ENCODE measurements at places on chromosomes 2 and 18. TPM values are rescaled to one million over a fixed set of nuclear protein-coding genes. Genes with fewer than 3 reads are reported as not detected.
A peak's percentile ranks its signal among the peaks of the same experiment; 100 is the strongest.

GRCh38 chr2:32617599-32618189 is 10.2 kb upstream of the TTC27 start:
- DNase-seq = no peak

DNA sequence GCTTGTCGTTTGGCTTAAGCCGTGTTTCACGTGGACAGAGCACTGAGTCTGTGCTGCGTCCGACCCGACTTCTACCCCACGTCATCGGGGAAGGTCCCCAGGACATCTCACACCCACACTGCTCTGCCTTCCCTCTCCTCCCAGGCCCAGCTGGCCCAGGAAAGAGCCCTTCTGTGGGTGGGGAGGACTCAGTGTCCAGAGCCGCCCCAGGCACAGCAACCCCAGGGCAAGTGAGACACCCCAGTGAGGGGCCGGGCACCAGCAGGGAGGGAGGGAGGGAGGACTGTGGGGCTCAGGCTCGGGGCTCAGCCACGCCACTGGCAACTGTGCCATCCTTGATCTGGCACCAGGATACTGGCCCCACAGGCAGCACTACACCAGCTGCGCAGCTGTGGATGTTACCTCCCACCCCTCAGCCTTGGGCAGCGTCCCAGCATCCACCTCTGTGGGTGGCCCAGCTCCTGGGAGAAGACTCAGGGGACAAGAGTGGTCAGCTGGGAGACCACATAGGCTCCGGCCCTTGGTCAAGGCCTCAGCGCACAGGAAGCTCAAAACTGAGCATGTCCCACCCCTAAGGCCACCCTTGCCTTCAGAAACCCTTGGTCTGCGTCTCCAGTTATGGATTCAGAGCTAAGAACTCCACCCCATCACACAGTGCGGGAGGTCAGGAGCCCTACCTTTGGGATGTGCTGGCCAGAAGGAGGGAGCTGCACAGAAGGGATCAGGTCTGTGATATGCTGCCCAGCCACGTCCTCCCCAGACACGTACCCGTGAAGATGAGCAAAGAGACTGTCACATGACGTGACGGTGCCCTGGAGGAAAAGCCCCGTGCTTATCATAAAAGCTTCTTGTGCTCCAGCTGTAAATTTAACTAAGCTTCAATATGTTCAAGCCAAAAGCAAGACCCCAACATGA is 11.7 kb downstream of the PASK start:
- DNase-seq = no peak

- no peak for DNase-seq
These were observed 122.3 kb upstream of the FHL2 start for GRCh38 chr2:105521176-105521575.

GRCh38 chr2:129253461-129253812 is 726.0 kb upstream of the RAB6C start:
- no peak for DNase-seq

- peak; percentile 73 for DNase-seq
These were observed 673 bp downstream of the PCBP1 start for GRCh38 chr2:70087702-70088597.

- DNase-seq = peak; percentile 18
These were observed 53.4 kb upstream of the SCN1A start for GRCh38 chr2:166180951-166181812.

DNA sequence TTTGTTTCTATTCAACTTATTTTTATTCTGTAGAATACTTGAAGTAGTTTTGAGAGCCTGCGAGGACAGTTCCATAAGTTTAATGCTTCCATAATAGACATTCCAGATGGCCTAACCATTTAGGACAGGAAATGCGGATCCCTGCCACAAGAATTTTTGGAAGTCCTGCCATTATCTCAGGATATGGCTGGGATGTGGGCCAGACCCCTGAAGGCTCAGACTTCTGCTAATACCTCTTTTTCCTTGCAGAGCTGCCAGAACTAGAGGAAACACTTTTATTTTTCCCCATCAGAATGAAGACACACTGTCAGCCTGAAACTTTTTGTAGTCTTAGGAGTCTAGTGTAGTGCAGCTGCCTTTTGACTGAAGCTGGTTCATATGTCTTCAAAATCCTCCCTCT is 806.5 kb downstream of the TDRD15 start:
- no peak for DNase-seq

The TM4SF20 gene
- 200 TPM for total RNA-seq

The DAPL1 gene
- not detected for total RNA-seq

The NCKAP5 gene
- 9.1 TPM for total RNA-seq

The DSG3 gene
- total RNA-seq = not detected

Measured in Peyer's patch (tissue), 4 donors.